ENCODE measurements at places on chromosomes 7 and 10.

DNA sequence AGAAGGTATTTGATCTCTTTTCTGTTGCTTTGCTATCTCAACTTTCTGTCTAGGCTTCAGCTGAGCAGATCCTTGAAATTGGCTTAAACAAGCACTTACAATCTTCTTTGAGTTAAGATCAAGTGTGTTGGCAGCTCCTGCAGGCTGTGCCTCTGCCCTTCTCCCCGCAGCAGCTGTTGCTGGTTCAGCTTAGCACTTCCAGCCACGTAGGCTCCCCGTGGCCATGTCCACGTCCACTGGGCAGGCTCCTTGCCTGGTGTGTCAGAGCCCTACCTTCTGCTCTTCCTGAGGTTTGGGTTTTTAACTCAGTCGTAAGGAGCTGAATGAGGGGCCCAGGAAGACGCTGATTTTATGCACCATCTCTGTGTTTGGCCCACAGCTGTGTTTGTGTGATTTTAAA is 47.2 kb downstream of the CAMK1D start:
- no peak for DNase-seq

GRCh38 chr7:5578495-5578894 is 154.9 kb upstream of the TNRC18 start:
- no peak for DNase-seq

DNA sequence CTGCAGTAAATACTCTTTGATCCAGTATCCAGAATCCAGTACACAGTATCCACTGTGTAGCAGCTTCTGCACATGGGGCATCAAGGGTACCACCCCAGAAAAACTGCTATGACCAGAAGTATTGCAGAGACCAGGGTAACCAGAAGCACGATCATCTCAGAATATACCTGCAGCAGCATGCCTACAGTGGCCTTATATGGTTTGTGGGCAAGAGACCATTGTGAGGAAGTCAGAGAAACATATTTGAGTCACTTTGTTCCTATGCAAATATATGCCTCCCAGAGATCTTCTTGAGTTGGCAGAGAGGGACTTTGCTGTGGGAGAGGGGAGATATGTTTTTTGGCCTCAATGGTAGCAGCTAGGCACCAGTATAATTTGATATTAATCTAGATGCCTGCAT is 206.4 kb upstream of the LRRTM3 start:
- DNase-seq: no peak

GRCh38 chr7:122298618-122299017 is 5.9 kb downstream of the FEZF1 start:
- DNase-seq: no peak

DNA sequence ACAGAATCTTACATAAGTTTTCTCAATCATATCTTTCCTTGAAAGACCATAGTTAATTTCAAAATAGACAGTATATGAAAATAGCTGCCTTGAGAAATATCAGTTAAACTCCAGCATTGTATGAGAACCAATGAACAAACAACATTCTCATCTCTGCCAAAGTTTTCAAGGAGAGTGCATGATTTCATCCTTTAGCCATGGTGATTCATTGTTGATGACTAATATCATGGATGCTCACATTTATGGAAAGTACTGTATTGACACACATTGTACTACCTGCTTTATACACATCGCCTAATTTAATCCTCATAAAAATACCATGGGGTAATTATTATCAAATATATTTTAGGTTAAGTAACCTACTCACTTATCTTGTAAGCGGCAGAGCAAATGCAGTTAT is 250.3 kb downstream of the CNTNAP2 start:
- no peak for DNase-seq

DNA sequence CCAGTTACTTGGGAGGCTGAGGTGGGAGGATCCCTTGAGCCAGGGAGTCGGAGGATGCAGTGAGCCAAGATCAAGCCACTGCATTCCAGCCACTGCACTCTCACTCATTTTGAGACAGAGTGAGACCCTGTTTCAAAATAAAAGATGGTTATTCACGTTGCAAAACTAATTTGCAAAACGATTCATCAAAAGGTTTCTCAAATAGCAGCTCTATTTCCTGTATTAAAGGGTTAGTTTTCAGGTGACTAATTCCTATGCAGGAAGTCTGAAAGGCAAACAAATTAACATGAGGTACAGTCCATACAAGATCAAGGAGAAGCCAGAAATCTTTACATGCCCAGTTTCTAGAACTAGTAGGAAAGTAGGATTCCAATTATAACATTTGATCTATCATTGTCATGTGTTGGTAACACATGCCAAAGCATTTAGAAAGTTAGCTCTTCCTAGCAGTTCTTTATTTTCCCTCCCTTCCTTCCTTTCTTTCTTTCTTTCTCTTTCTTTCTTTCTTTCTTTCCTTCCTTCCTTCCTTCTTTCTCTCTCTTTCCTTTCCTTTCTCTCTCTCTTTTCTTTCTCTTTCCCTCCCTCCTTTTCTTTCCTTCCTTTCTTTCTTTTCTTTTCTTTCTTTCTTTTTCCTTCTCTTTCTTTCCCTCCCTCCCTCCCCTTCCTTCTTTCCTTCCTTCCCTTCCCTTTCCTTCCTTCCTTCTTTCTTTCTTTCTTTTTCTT is 49.3 kb downstream of the DENND2A start:
- DNase-seq: no peak

- DNase-seq: no peak
These were observed 272.5 kb downstream of the NEBL start for GRCh38 chr10:20624642-20625041.

- no peak for DNase-seq
These were observed 17.0 kb downstream of the XPNPEP1 start for GRCh38 chr10:109906316-109906715.

- no peak for DNase-seq
These were observed 195.6 kb upstream of the CSTF2T start for GRCh38 chr10:51894771-51895578.

- DNase-seq: no peak
These were observed 69.3 kb downstream of the OAT start for GRCh38 chr10:124349231-124349995.

DNA sequence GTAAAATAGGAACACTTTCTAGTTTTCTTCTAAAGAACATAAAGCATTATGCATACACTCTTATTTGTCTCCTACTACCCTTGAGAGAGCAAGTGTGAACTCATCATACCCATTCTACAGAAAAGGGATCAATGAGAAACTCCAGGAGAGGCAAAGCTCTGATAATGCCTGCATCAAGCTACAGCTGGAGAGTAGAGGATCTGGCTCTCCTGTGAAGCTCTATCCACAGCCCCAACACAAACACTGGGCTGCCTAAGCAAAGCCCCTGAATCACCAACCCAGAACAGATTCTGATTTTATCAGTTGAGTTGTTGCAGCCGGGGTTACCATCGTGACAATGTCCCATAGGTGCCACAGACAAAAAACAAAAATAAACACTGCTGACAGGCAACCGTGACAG is 74.9 kb downstream of the NUDCD3 start:
- DNase-seq: no peak

DNA sequence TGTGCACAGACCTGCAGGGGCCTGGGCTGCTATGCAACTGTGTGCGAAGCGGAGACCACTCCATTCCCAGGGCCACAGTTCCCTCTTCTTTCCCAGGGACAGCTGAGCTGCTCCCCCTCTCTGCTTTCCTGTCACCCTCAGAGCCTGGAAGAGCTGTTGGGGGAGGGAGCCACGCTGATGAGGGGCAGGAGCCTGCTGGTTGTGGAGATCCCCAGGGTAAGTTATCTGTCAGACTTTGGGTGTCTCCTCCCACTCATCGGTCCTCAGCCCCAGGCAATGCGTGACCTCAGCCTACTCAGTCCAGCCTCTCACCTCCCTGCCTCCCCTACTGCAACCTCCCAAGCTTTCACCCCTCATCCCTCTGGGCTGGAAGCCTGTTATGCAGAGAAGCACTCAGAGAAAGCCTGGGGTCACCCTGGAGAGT is 53.5 kb downstream of the ZNF467 start:
- no peak for DNase-seq

DNA sequence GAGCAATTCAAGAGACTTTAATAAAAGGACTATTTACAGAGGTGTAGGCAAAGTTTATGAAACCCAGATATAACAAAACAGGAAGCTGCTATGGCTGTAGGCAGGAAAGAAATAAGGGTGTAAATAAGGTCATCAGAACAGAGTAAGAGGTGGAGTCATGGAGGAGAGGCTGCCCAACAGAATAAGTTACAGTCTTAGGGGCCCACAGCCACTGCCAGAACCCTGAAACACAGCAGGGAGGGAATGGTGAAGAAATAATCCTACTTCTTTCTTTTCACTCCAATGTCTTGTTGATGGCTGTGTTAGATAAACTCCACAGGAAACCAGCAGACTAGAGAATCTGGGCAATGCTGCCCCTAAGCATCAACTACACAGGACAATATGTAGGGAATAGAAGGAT is 155.8 kb upstream of the TAC1 start:
- DNase-seq: no peak

DNA sequence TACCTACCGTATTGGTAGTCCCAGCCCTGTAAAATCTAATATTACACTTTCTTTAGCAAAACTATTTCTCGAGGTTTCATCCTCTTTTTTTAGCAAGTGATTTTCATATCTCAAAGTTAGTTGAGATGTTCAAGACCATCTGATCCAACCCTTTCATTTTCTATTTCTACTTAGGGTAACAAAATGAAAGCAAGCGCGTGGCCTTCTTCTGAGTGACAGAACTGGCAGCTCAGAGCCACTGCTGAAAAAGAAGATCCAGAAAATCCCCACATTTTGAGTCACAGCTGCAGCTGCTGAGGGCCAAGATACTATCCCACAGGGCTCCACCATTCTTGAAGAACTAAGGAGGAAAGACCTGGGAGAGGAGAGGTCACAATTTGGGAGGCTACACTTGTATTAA is 24.8 kb upstream of the ZNF800 start:
- no peak for DNase-seq

- DNase-seq: no peak
These were observed 1.4 kb downstream of the SKIDA1 start for GRCh38 chr10:21524131-21524525.

- no peak for DNase-seq
These were observed 34.0 kb downstream of the HSPA12A start for GRCh38 chr10:116708391-116708821.

- peak; percentile 66 for DNase-seq
These were observed at the start of gene PODXL for GRCh38 chr7:131556053-131556908. Gene PODXL, minus strand, starts transcription at chr7:131556628. Its CDS starts 269 bp downstream, at chr7:131556359.

DNA sequence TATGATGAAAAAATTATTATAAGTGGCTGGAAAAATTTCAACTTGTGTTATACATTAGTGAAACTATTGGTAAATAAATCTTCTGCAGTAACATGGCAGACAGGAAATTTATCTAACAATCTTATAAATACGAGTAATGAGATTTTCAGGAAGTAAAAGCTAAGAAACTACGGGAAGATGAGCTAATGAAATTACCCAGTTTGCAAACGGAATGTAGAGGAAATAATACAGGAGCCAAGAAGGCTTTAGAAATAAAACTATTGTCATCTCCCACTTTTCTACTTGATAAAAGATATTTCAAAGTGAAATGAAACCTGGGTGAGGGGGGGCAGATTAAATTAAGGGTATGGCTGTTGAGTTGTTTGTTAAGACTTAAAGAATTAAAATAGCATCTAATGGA is 332.5 kb upstream of the SORCS1 start:
- no peak for DNase-seq

DNA sequence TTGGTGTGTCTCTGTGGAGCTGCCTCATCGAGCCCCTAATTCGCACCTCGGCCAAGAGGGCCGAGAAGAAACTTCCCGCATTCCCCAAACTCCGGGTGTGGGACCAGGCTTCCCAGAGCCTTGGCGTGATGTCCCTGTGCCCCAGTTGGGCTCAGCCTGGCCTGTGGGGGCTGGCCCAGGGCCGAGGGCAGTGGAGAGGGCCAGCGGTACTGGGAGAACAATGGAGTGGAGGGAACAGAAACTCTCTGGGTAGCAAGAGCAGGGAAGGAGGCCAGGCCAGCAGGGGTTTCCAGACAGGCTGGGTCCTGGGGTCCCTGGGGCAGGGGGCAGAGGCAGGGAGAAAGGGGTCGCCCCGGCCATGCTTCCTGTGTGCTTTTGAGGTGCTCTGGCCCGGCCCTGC is 16.0 kb downstream of the TMEM270 start:
- DNase-seq: no peak

- peak; percentile 58 for DNase-seq
These were observed 19.4 kb downstream of the SLK start for GRCh38 chr10:103986360-103986759.

GRCh38 chr7:82506702-82507101 is 63.1 kb upstream of the CACNA2D1 start:
- no peak for DNase-seq

GRCh38 chr10:14299556-14299955 is 31.2 kb downstream of the FRMD4A start:
- DNase-seq: no peak

DNA sequence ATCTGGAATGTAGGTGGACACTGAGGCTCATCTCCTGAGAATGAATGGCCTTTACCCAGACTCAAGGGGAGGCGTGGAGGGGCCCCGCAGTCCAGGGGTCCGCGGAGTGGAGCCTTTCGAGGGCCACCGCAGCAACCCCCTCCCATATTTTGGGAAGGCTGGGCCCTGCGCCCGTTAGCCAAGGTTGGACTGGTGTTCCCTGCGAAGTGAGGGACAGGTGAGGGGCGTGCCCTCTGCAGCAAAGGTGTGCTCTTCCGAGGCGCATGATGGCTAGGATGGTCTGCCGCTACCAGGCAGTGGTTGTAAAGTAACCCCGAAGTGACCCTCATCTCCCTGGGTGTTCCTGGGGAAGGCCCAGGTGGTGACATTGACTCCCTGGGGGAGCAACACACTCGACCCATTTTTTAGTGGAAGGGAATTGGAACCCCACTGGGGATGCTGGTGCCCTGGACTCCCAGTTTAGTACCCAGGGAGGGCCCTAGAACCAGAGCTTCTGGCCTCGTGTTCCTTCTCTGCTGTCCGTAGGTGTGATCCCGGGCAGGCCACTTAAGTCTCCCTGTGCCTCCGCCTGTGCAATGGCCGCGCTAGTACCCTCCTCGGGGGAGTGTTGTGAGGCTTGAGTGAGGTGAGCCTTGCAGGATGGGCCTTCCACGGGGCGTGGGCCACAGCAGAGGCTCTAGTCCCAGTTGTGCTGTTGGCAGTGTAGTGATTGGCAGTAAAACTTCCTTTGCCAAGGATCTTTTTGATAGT is 779 bp downstream of the FAM241B start:
- DNase-seq: no peak

- DNase-seq: no peak
These were observed 2.0 kb downstream of the VOPP1 start for GRCh38 chr7:55570218-55570873.

- no peak for DNase-seq
These were observed 46.9 kb downstream of the PRPF18 start for GRCh38 chr10:13633689-13634088.

DNA sequence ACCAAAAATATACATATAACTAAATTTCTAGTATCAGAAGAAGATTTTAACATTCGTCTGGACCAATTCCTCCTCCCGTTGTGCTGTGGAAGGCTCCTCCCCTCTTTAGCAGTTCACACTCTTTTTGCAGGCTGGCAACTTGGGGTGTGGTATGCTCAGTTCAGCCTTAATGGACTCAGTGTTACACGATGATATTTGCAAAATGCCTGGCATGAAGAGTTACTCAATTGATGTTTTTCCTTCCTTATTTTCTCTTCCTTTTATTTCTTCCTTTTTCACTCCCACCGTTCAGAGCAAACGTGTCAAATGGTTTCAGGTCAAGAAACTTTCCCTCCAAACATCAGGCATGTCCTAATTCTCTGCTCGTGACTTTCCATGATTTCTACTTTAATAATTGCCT is 248.3 kb downstream of the PHF14 start:
- no peak for DNase-seq
